ENCODE measurements at places on chromosomes 2 and 18.

DNA sequence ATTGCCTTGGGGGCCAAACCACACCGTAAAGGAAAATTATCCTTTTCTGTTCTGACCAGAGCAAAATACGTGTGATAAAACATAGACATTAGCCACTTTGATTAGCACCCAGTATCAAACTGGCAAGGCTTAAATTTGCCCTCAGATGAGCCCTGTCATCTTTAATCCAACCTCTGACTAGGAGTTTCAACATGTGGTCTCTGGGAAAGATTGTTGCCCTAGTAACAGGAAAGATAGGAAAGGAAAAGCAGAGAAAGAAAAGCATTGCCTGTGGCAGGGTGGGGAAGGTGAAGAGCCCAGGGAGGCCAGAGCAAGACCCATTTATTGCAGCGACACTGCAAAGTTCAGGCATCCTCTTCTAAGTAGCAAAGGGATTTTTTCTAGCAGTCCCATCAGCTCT, 181.5 kb upstream of the SCN7A start:
- H3K4me3 ChIP-seq, result no peak overlapping the region
- H3K4me1 ChIP-seq, result no peaks in the 10 kb centered on the region
- H3K27me3 ChIP-seq, result no peaks in the 10 kb centered on the region
- no peaks in the 10 kb centered on the region for H3K36me3 ChIP-seq

DNA sequence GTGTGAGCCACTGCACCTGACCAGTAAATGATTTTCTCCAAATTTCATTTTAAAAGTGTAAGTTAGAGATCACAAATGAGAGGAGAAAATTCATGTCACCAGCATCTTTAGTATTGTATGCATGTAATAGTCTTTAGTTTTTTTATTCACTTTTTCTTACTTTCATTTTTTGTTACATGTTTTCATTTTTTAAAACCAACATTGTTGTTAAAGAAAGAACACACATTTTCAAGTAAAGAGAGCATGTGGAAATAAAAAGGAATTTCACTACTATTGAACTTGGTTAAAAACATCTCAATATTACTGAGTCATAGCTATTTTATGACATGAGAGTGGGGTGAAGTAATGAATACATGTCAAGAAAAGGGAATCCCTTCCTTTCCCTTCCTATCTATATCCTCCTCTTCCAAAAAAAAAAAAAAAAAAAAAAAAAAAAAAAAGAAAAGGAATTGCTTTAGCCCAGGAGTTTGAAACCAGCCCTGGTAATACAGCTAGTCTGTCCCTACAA, 29.1 kb upstream of the PMAIP1 start:
- H3K27me3 ChIP-seq, result no peaks in the 10 kb centered on the region
- H3K4me1 ChIP-seq, result peaks cover 7% of the 10 kb centered on the region
- no peaks in the 10 kb centered on the region for H3K36me3 ChIP-seq
- H3K27ac ChIP-seq, result no peak overlapping the region
- no peak overlapping the region for H3K4me3 ChIP-seq

DNA sequence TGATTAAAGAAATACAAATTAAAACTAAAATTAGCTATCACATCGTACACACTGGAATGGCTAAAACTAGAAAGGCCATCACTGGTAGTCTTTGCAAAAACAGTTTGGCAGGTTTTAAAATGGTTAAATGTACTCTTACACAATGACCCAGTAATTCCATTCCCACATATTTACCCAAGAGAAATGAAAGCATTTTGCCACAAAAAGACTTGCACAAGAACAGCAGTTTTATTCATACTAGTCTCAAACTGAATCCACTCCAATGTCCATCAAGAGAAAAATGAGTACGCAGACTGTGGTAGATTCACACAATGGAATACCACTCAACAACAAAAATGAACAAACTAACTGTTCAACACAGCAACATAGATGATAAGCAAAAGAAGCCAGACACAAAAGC, 29.1 kb downstream of the SP140L start:
- no peak overlapping the region for H3K27ac ChIP-seq
- no peak overlapping the region for H3K4me3 ChIP-seq
- no peaks in the 10 kb centered on the region for H3K27me3 ChIP-seq
- H3K36me3 ChIP-seq, result peaks cover 68% of the 10 kb centered on the region
- H3K4me1 ChIP-seq, result peaks cover 15% of the 10 kb centered on the region

DNA sequence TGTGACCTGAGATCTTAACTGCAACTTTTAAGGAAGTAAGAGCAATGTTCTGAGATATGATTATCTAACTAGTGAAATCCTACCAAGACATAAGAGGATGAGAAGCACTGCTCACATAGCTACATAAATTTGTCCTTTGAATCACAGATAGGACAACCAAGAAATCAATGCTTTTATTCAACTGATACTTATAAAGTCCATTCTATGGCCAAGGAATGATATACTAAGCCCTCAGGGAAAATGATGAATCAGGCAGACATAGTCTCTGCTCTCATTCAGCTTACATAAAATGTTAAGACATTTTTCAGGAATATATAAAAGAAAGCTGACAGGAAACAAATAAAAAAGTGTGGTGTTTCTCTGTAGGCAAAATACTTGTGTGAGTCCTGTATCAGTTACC, 39.1 kb downstream of the PGAP1 start:
- H3K27me3 ChIP-seq, result no peaks in the 10 kb centered on the region
- no peak overlapping the region for H3K4me3 ChIP-seq
- no peak overlapping the region for H3K27ac ChIP-seq
- DNase-seq, result no peak
- H3K36me3 ChIP-seq, result peaks cover 79% of the 10 kb centered on the region

DNA sequence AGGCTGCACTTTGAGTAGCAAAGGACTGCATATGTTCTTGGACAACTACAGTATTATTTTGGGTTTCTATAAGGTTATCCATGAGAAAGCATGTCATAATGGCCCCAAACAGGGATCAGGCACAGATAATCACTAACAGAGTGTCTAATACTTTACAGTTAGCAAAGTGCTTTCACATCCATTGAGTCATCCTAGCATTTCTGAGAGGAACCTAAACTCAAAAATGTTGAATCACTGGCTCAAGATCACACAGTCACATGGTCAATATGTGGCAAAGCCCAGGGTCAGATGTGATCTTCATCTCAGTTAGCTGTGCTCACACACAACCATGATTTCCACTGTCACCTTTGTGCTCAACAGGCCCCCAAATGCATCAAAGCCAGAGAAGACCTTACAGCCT, 156.1 kb upstream of the VRK2 start:
- no peak overlapping the region for H3K4me3 ChIP-seq
- no peak overlapping the region for H3K27ac ChIP-seq
- no peaks in the 10 kb centered on the region for H3K4me1 ChIP-seq
- no peaks in the 10 kb centered on the region for H3K36me3 ChIP-seq
- H3K27me3 ChIP-seq, result peaks cover 2% of the 10 kb centered on the region
- no peak for DNase-seq

DNA sequence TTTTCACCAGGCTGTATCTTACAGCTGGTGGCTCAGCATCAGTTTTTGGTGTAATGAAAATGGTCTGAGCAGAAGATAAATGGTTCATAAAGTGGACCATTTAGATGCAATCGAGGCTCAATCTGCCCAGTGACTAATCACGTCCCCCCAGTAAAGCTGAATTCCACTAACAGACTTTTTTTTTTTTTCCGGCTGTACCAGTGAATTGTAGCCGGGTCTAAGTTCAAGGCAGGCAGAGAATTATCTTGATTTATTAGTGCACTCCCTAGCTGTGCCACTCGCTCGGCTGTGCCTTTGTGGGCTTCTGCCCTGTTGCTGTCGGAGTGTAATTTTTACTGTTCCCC, 215.1 kb upstream of the POU3F3 start:
- H3K27me3 ChIP-seq, result no peaks in the 10 kb centered on the region
- no peaks in the 10 kb centered on the region for H3K4me1 ChIP-seq

- no peak overlapping the region for H3K4me3 ChIP-seq
- no peak for DNase-seq
- no peaks in the 10 kb centered on the region for H3K36me3 ChIP-seq
- no peaks in the 10 kb centered on the region for H3K4me1 ChIP-seq
- no peak overlapping the region for H3K27ac ChIP-seq
Observed at GRCh38 chr2:3076848-3077642, 300.6 kb downstream of the EIPR1 start.

GRCh38 chr2:98805412-98806171, 74.7 kb upstream of the MGAT4A start:
- H3K4me1 ChIP-seq, result peaks cover 10% of the 10 kb centered on the region
- no peak for DNase-seq
- no peaks in the 10 kb centered on the region for H3K36me3 ChIP-seq
- no peak overlapping the region for H3K27ac ChIP-seq

DNA sequence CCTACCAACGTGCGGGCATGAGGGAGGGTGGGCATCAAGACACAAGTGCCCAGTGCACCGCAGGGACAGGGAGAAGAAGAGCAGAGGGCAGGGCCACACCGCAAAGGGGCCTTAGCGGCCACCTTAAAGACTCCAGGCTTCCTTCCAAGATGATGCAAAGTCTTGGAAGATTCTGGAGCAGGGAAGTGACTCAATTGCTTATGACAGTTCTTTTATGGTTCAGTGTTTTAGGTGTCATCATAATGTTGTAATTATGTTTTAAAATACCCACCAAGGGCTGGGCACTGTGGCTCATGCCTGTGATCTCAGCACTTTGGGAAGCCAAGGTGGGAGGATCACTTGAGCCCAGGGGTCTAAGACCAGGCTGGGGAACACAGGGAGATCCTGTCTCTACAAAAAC, 44.5 kb upstream of the SEMA4C start:
- H3K27me3 ChIP-seq, result peaks cover 5% of the 10 kb centered on the region
- H3K4me3 ChIP-seq, result peak overlapping the region; percentile 62
- peaks cover 38% of the 10 kb centered on the region for H3K36me3 ChIP-seq
- peaks cover 47% of the 10 kb centered on the region for H3K4me1 ChIP-seq
- peak overlapping the region; percentile 91 for H3K27ac ChIP-seq
- DNase-seq, result no peak

GRCh38 chr18:49819823-49820671, 6.7 kb upstream of the ACAA2 start:
- H3K4me1 ChIP-seq, result peaks cover 66% of the 10 kb centered on the region
- H3K36me3 ChIP-seq, result peaks cover 56% of the 10 kb centered on the region
- peak; percentile 60 for DNase-seq
- H3K27ac ChIP-seq, result peak overlapping the region; percentile 93
- H3K27me3 ChIP-seq, result no peaks in the 10 kb centered on the region
- H3K4me3 ChIP-seq, result peak overlapping the region; percentile 60

DNA sequence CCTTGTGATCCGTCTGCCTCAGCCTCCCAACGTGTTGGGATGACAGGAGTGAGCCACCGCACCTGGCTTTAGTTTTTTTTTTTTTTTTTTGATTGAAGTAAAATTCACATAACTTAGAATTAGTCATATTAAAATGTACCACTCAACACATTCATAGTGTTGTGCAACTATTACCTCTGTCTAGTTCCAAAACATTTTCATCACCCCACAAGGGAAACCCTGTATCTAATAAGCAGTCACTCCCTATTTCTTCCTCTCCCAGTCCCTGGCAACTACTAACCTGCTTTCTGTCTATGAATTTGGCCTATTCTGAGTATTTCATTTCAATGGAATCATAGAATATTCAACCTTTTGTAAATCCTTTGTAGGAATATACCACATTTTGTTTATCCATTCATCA, 123.9 kb upstream of the FAM117B start:
- peaks cover 4% of the 10 kb centered on the region for H3K36me3 ChIP-seq
- H3K27ac ChIP-seq, result no peak overlapping the region

DNA sequence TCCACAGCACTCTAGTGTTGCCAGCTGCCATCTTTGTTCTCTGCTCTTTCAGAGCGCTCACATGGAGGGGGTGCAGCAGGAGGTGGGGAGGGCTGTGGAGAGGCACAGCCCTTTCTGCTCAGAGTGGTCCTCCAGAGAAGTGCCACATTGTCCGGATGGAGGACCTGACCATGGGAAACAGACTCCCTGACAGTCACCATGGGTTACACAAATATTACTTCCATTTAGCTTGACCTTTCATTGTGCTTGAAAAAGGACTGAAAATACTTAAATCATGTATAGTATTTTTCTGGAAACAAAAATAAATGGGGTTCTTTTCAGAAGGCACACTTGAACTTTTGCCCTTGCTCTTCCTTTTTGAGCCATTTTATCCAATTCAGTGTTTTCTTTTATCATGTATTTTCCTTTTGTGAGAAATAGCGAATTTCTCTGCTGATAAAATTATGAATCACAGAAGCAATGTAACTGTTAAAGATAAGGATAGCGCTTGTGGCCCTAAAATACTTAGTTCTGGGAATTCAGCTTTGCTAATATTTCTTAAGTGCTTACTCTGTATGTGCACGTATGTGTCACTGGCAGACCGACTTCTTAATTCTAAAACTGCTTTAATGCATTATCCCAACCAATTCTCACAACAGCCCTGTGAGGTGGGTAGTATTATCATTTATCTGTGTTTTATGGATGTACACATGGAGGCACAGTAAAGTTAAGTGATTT, 34.2 kb downstream of the SPATS2L start:
- no peak overlapping the region for H3K27ac ChIP-seq
- no peaks in the 10 kb centered on the region for H3K27me3 ChIP-seq
- H3K4me1 ChIP-seq, result peaks cover 32% of the 10 kb centered on the region

- no peaks in the 10 kb centered on the region for H3K4me1 ChIP-seq
- peak; percentile 57 for DNase-seq
- H3K27me3 ChIP-seq, result peaks cover 20% of the 10 kb centered on the region
- no peak overlapping the region for H3K4me3 ChIP-seq
Observed at GRCh38 chr2:175203621-175204496, 22.3 kb upstream of the ATP5MC3 start.

DNA sequence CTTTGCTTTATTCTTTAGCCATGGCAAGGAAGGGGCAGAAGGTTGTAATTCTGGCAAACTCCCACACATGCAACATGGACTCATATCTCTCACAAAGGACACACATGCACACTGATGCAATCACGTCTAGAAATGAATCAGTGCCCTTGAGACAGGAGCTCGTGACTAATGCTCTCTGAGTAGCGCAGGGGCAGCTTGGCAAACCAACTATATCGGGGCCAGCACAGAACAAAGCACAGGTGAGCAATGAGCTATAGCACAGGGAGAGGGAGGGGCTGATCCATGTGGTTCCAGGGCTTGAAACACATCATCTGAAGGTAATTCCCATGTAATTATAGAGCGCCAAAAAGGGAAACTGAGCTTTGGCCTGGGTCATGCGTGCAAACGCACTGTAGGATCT, 165.2 kb upstream of the KLF7 start:
- peak overlapping the region; percentile 87 for H3K27ac ChIP-seq
- DNase-seq, result peak; percentile 75

- peak overlapping the region; percentile 92 for H3K27ac ChIP-seq
- DNase-seq, result peak; percentile 52
Observed at GRCh38 chr2:8522687-8523086, 159.2 kb upstream of the ID2 start.

DNA sequence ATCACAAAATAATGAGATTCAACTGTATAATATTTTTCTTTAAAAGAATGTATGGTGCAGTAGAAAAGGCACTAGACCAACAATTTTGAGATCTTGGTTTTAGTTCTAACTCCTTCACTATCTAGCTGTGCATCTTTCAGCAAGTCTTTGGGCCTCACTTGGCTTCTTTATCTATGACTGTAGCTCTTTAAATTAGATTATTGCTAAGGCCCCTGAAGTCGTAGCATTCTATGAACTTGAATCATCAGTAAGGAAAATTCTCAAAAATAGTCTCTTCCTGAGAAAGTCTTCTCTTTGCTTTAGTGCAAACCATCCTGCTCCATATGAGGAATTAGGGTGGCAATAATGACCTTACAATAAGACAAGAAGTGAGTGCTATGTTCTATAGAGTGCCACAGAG, 140.4 kb downstream of the FTCDNL1 start:
- no peak overlapping the region for H3K4me3 ChIP-seq
- H3K27ac ChIP-seq, result no peak overlapping the region
- no peak for DNase-seq
- H3K4me1 ChIP-seq, result peaks cover 5% of the 10 kb centered on the region

- DNase-seq, result no peak
- H3K4me1 ChIP-seq, result peaks cover 3% of the 10 kb centered on the region
- no peak overlapping the region for H3K4me3 ChIP-seq
Observed at GRCh38 chr18:54242327-54242726, 17.9 kb upstream of the MBD2 start.

GRCh38 chr18:9740071-9740470, 32.0 kb downstream of the RAB31 start:
- H3K36me3 ChIP-seq, result no peaks in the 10 kb centered on the region
- no peak overlapping the region for H3K4me3 ChIP-seq
- H3K27ac ChIP-seq, result no peak overlapping the region
- DNase-seq, result no peak
- peaks cover 39% of the 10 kb centered on the region for H3K27me3 ChIP-seq
